Fibroblast of the aortic adventitia (primary cell): ENCODE measurements at places on chromosomes 1 and 21.
A peak's percentile ranks its signal among the peaks of the same experiment; 100 is the strongest.

GRCh38 chr1:121418369-121419049 lies 233.7 kb downstream of the SRGAP2C start:
- no peak for DNase-seq

DNA sequence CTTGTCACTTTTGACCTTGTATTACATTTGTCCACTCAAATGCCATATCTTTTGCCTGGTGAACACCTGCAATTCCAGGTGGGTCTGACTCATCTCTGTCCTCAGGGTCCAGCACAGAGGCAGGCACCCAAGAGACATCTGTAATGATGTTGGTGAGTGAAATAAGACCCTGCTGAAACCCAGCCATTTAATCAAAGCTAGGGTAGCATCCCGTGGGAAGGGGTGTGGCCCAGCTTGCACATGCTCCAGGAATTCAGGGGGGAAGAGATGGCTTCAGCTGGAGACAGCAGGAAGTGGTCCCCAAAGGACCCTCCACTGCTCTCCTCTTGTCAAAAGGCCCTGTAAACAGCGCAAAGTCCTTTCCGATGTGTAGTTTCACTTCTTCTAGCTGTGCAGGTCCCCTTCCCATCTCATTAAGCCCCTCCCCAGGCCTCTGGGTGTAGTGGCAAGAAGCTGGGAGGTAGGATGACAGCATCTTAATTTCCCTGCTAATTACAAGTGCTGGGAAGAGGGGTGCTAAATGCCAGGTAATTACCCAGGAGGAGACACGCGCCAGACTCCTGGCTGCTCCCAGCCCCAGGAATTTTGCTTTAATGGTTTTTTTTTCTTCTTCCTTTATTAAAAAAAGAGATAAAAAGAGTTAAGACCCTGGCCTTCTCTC lies 54.4 kb upstream of the TRABD2B start:
- DNase-seq, result no peak

DNA sequence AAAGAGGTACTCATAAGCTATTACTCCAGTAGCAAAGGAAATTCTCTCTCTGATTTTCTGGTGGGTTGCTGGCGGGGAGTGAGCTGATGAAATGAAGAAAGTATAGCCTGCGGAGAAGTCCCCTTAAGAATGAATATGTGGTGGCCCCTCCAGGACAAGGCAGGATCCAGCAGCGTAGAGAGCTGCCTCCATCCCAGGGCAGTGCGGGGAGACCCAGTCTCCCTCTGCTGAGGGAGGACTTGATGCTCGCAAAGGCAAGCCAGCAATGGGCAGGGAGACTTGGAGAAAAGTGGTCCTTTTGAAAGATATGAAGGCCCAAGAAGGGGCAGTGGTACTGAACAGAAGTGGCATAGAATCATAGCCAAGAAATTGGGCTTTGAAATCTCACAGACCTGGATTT lies 106.0 kb upstream of the SLC44A3 start:
- DNase-seq, result no peak

GRCh38 chr1:159960721-159961381 lies 6.8 kb upstream of the SLAMF9 start:
- DNase-seq, result peak; percentile 99

- no peak for DNase-seq
Measured at GRCh38 chr21:25360593-25360992, 246.7 kb downstream of the MRPL39 start.

- no peak for DNase-seq
Measured at GRCh38 chr1:237031480-237031879, 10.5 kb upstream of the RYR2 start.

DNA sequence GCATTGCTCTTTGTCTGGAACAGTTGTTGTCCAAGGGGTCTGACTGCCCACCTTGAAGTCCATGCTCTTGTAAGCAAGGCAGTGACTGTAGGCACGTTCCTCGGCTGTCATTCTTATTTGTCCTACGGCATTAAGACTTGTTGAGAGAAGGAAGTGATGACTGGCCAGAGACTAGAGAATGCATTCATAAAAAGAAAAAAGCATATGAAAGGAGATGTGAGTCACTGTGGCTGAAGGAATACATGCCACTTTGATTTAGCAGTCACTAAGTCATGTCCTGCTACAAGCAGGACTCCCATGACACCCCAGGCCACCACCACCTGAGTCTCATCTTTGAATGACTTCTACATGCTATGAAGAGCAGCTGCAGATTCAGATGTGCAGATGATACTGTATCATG lies 50.5 kb downstream of the CNN3 start:
- no peak for DNase-seq

- no peak for DNase-seq
Measured at GRCh38 chr1:229664133-229664689, 38.2 kb downstream of the URB2 start.
